ENCODE measurements at places on chromosomes 5 and 9.

DNA sequence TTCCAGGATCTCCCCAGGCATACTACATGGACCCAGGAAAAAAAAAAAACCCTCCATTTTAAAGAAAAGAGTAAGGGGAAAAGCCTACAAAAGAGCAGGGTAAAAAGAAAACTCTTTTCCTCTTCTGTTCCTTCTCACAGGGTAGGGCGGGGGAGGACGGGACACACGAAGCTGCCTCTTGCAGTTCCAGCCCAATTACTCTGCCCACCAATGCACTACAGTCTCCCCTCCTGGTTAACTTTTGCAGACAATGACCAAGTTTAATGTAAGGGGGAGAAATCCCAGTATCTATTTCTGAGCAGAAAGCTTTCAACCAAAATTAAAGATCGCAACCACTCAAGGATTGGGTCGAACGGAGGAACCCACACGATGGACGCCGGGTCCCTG, 1.3 kb downstream of the BRD3 start:
- DNase-seq, result peak; percentile 25

DNA sequence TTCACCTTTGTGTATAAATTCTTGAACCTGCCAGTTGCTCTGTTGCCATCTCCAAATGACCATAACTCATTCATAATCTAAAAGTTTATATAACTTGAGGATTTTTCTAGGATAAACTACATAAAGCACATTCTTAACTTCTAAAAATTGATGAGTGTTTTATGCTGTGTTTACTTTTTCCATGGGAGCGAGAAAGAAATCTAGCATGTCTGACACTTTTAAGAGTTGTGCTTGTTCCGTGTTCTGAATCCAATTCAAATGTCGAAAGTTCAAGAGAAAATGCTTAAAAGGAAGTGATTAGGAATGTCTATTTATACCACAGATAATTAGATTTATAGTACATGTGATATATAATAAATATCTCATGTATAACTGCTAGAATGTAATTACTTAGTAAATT, 154.4 kb downstream of the DEPDC1B start:
- DNase-seq, result no peak

DNA sequence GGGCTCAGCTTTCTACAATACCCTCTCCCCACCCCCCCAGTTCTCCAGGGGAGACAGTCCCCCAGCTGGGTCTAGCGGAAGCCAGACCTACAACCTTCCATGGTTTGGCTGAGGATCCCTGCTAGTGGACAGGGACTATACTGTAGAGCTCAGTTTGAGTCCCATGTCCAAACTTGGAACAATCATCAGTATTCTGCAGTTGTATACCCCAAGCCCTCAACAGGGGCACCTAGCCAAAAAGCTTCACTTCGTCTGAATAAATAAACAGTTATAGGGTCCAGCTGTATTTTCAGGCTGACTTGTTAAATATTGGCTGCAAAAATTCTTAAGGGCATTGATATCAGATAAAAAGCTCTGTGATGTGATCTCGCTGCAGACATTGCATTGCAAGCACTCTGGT, 15.4 kb upstream of the C9 start:
- no peak for DNase-seq

- DNase-seq, result peak; percentile 70
These were observed 92.2 kb downstream of the ADAMTSL1 start for GRCh38 chr9:18566121-18566520.

DNA sequence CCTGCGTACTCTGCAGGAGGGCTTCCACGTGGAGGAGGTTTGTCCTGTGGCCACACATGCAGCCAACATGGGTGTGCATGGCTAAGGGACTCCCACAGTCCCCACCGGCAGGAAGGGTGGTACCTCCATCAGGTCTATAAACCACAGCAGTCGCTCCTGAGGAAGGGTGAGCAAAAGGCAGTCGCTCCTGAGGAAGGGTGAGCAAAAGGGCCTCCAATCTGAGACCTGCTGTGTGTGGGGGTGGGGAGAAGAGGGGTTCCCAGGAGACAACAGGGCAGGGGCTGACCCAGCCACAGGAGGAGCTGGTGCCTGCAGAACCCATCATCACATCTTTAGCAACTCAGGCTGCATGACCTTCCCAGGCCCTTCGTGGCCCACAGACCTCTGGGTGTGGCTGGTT, 30.3 kb upstream of the AKNA start:
- no peak for DNase-seq

DNA sequence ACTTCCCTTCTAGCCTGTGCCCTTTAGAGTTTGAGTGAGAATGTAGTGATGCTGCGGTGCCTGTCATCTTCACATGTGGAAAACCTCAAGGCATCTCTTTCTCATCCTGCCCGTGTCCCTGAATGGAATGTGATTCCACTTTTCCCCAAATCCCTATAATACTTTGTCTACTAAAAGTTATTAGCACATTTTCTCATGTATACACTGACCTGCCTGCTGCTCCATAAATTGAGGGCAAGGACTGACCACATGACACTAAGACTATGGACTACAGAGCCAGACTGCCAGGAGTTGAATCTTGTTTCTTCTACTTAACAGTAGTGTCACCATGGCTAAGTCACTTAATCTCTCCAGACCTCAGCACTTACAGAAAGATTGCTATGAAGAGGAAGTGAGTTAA, 93.0 kb downstream of the TEK start:
- DNase-seq, result no peak

- DNase-seq, result no peak
These were observed 74.1 kb upstream of the HSPA9 start for GRCh38 chr5:138649316-138649720.

Data from fibroblast of skin of scalp (primary cell).